Activated CD8-positive, alpha-beta T cell treated with anti-CD3 and anti-CD28 coated beads for 36 hours (primary cell): ENCODE measurements at places on chromosomes 16 and 17. TPM values are rescaled to one million over a fixed set of nuclear protein-coding genes. Genes with fewer than 3 reads are reported as not detected.

Gene WFDC1
- total RNA-seq, result not detected

Gene SYT17
- 0.59 TPM for total RNA-seq

Gene ZNF629
- 3.2 TPM for total RNA-seq

Gene C16orf92
- total RNA-seq, result not detected

GRCh38 chr17:1755827-1756262, 6.0 kb upstream of the SERPINF1 start:
- no peak overlapping the region for H3K27ac ChIP-seq
- no peaks in the 10 kb centered on the region for H3K27me3 ChIP-seq
- H3K4me3 ChIP-seq, result no peak overlapping the region
- peaks cover 4% of the 10 kb centered on the region for H3K4me1 ChIP-seq
- no peak for DNase-seq
- H3K36me3 ChIP-seq, result no peaks in the 10 kb centered on the region

DNA sequence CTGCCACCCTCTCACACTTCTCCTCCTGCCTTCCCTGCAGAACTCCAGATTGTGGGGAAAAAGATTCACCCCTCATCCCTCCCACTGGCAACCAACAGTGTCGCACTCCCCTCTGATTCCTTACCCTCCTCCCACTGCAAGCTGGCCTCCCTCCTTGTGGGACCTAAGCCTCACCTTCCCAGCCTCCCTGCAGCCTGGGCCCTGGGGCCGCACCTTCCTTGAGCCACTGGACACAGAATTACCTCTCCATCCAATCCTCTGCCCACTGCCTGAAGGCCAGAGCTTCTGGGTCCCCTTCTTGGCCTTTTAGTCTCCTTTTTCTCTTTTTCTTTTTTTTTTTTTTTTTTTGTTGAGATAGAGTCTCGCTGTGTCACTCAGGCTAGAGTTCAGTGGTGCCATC, 33.9 kb downstream of the NGFR start:
- DNase-seq, result no peak
- no peak overlapping the region for H3K27ac ChIP-seq
- no peaks in the 10 kb centered on the region for H3K36me3 ChIP-seq
- H3K27me3 ChIP-seq, result peaks cover 11% of the 10 kb centered on the region
- H3K4me3 ChIP-seq, result no peak overlapping the region
- no peaks in the 10 kb centered on the region for H3K4me1 ChIP-seq

DNA sequence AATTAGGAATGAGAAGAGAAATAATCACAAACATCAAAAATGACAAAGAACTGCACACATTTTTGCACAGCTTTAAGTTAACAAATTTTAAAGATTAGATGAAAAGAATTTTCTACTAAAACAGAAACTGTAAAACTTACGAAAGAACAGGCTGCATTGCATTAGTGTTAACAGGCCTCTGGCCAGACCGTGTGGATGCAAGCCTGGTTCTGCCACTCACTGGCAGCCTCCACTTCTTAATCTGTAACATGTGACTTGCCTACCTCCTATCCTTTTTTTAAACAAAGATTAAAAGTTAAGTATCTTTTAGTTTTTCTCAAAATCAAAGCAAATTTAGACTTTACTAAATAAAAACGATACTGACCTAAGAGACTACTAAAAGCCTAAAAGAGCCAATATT, 37.5 kb downstream of the CREBBP start:
- DNase-seq, result no peak
- H3K4me3 ChIP-seq, result no peak overlapping the region
- no peak overlapping the region for H3K27ac ChIP-seq
- H3K4me1 ChIP-seq, result peaks cover 53% of the 10 kb centered on the region

DNA sequence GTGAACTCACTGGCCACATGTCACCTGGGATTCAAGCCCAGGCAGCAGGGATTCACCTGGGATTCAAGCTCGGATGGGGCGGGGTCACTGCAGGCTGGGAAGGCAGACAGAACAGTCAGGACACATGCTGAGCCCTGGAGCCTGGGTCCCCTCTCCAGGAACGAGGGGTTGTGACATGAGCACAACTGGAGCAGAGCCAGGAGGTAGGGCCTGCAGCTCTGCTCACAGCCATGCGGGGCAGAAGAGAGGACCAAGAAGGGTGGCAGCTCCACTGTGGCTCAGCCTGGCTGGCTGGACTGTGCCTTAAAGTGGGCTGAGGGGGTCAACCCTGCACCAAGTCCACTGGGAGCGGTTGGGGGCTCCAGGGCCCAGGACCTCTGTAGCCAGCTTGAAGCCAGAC, 150.1 kb downstream of the RAB11FIP4 start:
- H3K27ac ChIP-seq, result no peak overlapping the region
- no peaks in the 10 kb centered on the region for H3K27me3 ChIP-seq
- H3K4me1 ChIP-seq, result no peaks in the 10 kb centered on the region
- DNase-seq, result no peak
- H3K36me3 ChIP-seq, result no peaks in the 10 kb centered on the region
